ENCODE measurements at places on chromosomes 3 and 15.

DNA sequence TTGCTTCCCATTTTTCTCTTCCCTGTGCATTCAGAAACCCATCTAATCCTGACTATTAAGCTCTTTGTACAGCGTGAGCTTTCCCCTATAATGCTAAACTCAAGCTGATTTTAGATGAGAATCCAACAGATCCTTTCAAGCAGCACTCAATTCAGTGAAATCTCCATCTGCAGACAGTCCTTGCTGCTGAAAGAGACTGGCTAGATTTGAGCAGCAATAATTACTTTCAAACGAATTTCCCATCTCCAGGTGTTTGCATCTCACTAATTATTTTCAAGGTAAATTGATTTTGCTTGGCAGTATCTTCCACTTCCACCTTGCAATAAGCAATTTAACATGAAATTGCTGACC lies 49.5 kb upstream of the SLC7A14 start:
- no peak for DNase-seq

DNA sequence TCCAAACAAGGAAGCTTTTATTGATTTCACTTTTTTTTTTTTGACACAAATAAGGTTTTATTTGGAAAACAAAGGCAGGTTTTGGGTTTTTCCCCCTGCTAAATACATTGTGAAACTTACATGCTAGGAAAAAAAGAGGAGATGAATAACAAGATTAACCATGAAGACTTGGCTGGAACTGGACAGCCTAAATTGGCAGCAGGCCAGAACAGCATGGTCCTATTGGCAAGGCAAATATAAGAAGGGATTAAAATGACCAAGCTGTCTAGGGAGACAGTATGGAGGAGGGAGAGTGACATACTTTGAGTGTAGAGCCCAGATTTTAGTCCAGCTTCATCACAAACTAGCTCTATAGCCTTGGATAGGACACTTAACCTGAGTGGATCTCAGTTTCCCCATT lies 63.9 kb upstream of the BBX start:
- no peak for DNase-seq

- no peak for DNase-seq
These were observed 70.1 kb downstream of the LMLN start for GRCh38 chr3:198030125-198030524.

- DNase-seq: no peak
These were observed 93.3 kb upstream of the BLM start for GRCh38 chr15:90623854-90624253.

GRCh38 chr15:25797936-25798901 lies 64.9 kb downstream of the ATP10A start:
- DNase-seq: peak; percentile 62

DNA sequence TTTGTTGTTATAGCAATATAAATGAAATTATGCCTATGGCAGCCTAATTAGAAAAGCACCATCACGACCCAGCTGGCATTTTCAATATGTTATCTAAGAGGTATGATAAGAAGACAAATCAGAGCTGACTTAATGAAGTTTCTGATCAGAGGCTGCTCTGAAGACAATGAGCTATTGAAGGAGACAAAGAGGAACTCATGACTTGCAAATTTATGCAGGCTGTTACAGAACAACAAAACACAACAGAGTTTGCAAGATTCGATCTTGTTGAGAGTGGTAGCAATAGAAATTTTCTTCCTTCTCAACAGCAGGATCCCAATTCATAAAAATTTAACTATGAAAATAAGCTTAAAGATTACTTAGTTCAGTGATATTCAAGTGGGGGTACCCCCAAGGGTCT lies 7.7 kb downstream of the CCDC54 start:
- DNase-seq: no peak

- no peak for DNase-seq
These were observed 99.6 kb downstream of the FNDC3B start for GRCh38 chr3:172138792-172139507.

- DNase-seq: no peak
These were observed 40.3 kb downstream of the CFAP100 start for GRCh38 chr3:126434931-126435411.

DNA sequence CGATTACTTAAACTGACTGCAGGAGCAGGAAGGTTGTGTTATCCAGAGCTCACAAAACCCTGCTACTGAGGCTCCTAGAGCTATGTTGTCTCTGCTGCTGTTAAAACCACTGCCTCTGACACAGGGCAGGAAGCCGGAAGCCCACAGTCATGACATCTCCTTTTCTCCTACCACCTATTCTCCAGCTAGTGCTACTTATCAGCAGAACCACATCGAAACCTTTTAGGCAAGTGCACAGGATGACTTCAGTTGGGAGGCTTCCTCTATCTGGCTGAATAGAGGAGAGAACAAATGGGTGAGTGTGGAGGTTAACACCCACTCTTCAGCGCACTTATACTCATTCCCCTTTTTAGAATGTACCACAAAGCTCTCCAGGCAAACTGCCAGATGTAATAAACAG lies 638.0 kb downstream of the OTOL1 start:
- no peak for DNase-seq

- DNase-seq: no peak
These were observed 56.0 kb downstream of the PDE8A start for GRCh38 chr15:85037641-85038040.
